Esophagus squamous epithelium (tissue), 5 donors: ENCODE measurements at places on chromosomes 16 and 17. TPM values are rescaled to one million over a fixed set of nuclear protein-coding genes. Genes with fewer than 3 reads are reported as not detected.

The CSH1 gene
- total RNA-seq: not detected

The TMEM235 gene
- 0.26 TPM for total RNA-seq

The KCNG4 gene
- not detected for total RNA-seq

The SRL gene
- total RNA-seq: not detected

The MPP3 gene
- 5.9 TPM for total RNA-seq

The PDILT gene
- not detected for total RNA-seq

The KRTAP16-1 gene
- not detected for total RNA-seq

The DPEP3 gene
- total RNA-seq: not detected

The ZP2 gene
- total RNA-seq: not detected

The CPHXL2 gene
- total RNA-seq: not detected

The LRRC75A gene
- 0.38 TPM for total RNA-seq

The EXOC7 gene
- 84.5 TPM for total RNA-seq

The TMEM88 gene
- 3.8 TPM for total RNA-seq

The ABCC11 gene
- 0.09 TPM for total RNA-seq

GRCh38 chr17:44409309-44410028 is 20.0 kb upstream of the ITGA2B start:
- no peaks in the 10 kb centered on the region for H3K4me1 ChIP-seq
- H3K27me3 ChIP-seq: no peaks in the 10 kb centered on the region
- H3K27ac ChIP-seq: no peak overlapping the region

GRCh38 chr16:1580256-1580655 is 31.6 kb downstream of the IFT140 start:
- no peak overlapping the region for H3K27ac ChIP-seq
- no peak for DNase-seq
- H3K4me3 ChIP-seq: no peak overlapping the region
- no peaks in the 10 kb centered on the region for H3K27me3 ChIP-seq
- peaks cover 82% of the 10 kb centered on the region for H3K36me3 ChIP-seq

DNA sequence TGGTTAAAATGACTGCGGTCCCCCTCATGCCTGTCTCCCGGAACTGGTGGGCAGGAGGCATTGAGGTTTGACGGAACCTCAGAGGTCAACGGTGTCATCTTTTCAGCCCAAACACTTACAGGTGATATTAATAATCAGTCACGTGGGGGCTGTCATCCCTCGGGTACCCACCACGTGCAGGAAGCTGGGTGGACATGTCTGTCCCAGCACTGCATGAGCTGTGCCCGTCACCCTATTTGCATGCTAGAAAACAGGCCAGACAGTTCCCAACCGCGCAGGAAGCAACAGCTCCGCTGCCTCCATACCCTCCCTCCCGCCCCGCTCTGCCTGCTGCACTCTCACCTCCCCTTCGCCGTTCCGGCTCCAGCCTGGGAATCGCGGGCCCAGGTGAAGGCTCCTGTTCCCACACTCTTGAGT is 1.4 kb downstream of the SYNGR3 start:
- DNase-seq: no peak
- peaks cover 33% of the 10 kb centered on the region for H3K4me1 ChIP-seq
- H3K4me3 ChIP-seq: peak overlapping the region; percentile 37
- peaks cover 12% of the 10 kb centered on the region for H3K27me3 ChIP-seq
- no peaks in the 10 kb centered on the region for H3K36me3 ChIP-seq

DNA sequence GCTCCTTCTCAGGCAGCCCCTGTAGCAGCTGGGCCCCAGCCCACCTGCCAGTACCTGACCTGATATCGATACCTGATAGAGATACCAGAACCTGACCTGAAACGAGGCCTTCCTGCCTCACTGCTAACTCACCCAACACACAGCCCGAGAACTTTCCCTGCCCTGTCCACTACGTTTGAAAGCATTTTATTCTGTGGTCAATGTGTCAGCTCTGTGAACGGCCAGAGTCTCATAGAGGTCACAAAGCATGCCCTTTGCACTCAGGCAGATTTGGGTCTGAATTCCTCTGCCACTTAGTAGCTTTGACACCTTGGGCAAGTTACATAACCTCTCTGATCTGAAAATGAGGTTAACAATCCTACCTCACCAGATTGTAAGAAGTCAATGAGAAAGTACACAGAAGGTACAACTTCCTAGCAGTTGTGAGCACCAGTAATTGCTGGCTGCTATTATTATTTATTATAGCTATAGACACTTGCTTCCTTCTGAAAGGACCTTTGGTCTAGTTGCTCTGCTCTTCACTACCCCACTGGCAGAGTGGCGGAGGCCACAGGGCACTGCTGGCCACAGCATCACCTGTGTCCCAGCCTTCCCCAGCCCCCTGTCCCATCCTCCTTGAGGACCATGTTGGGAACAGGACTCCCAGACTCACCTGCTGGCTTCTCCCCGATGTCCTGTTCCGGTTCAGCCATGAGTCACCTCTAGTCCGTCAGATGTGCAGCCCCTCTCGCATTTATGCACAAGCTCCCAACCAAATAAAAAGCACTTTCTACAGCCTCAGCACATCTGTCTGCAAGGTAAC is 895 bp downstream of the ANKRD40CL start:
- no peak overlapping the region for H3K4me3 ChIP-seq
- H3K27me3 ChIP-seq: no peaks in the 10 kb centered on the region
- peaks cover 15% of the 10 kb centered on the region for H3K4me1 ChIP-seq

DNA sequence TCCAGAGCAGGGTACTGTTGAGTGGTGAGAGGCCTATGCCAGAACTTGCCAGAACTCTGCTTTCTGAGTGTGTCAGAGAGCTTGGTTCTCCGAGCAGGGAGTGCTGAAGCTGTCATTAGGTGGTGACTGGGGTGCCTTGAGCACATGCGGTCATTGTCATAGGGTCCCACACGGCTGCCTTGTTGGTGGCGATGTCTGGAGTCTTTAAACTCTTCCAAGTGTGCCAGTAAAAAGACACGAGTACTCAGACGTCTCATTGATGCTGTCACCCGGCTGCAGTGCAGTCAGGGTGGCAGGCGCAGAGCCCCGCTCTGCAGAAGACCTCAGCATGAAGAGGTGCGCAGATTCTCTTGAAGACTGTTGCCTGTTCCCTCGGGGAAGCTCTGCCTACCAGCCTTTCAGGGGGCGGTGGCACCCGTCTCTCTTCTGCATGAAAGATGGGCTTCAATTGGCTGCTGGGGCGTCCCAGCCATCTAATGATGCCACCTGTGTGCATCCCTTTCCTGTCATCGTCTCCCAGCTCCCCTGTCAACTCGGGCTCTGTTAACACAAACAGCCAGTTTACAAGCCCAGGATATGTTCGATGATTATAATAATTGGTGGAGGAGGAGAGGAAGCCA is 58.3 kb downstream of the NKD1 start:
- H3K36me3 ChIP-seq: no peaks in the 10 kb centered on the region
- H3K27me3 ChIP-seq: no peaks in the 10 kb centered on the region
- H3K4me3 ChIP-seq: no peak overlapping the region
- H3K27ac ChIP-seq: no peak overlapping the region
- DNase-seq: no peak

GRCh38 chr16:73143576-73144422 is 95.9 kb upstream of the ZFHX3 start:
- H3K27ac ChIP-seq: no peak overlapping the region
- H3K4me3 ChIP-seq: peak overlapping the region; percentile 28
- H3K36me3 ChIP-seq: no peaks in the 10 kb centered on the region

DNA sequence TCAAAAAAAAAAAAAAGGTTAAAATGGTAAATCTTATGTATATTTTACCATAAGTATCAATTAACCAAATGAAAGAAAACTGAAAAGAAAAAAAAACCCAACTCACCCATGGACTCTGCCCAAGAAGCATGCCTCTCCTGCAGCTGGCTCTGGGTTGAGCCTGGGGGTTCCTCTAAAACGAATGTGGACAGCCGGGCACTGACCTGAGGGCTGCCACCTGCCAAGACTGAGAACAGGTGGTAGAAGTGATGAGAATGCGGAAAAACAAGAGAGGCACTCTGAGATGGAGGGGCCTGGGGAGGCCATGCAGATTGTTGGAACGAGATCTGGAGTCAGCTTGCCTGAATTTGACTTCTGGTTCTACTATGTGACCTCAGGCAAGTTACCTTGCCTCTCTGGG is 85.5 kb upstream of the MSI2 start:
- no peaks in the 10 kb centered on the region for H3K4me1 ChIP-seq
- H3K36me3 ChIP-seq: no peaks in the 10 kb centered on the region
- H3K27me3 ChIP-seq: no peaks in the 10 kb centered on the region
- no peak for DNase-seq
- H3K27ac ChIP-seq: no peak overlapping the region
- no peak overlapping the region for H3K4me3 ChIP-seq

DNA sequence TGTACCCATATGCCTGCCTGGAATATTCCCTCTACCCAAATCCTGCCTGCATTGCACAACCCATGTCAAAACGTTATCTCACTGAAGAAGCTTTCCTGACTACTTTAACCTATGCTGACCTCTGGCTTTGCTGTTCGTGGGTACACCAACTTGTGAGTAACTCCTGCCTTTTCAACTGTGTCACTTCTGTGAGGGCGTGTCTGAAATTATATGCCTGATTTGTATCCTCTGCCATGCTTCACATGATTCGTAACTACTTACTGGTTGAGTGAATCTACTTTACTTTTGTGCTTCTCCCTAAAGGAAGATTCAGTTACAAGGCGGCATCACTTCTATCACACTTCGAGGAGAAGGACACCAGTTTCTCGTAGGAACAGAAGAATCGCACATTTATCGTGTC is 33.3 kb upstream of the USP43 start:
- no peak for DNase-seq
- H3K4me1 ChIP-seq: no peaks in the 10 kb centered on the region
- H3K27me3 ChIP-seq: no peaks in the 10 kb centered on the region
- H3K27ac ChIP-seq: no peak overlapping the region
- H3K36me3 ChIP-seq: no peaks in the 10 kb centered on the region

DNA sequence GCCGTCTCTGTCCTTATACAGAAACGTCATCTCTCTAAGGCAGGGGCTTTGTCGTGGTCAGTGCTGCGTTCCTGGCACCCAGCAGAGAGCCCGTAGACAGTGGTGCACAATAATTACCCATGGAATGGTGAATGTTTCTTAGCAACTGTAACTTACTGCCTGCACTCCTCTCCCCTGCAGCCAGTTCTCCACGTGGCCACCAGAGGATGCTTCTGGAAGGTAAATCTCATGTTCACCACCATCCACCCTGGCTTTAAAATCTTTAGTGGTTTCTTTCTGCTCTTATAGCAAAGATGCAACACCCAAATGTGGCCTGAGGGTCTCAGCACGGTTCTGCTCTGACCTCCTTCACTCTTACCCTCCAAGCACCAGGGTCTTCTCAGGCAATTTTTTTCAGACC is 150.8 kb downstream of the GRIN2A start:
- H3K27ac ChIP-seq: no peak overlapping the region
- H3K36me3 ChIP-seq: no peaks in the 10 kb centered on the region
- H3K4me1 ChIP-seq: no peaks in the 10 kb centered on the region
- DNase-seq: no peak
- H3K4me3 ChIP-seq: no peak overlapping the region

- no peak overlapping the region for H3K27ac ChIP-seq
- no peak overlapping the region for H3K4me3 ChIP-seq
- no peaks in the 10 kb centered on the region for H3K36me3 ChIP-seq
These were observed 1.6 kb downstream of the HBA1 start for GRCh38 chr16:177981-178667.

DNA sequence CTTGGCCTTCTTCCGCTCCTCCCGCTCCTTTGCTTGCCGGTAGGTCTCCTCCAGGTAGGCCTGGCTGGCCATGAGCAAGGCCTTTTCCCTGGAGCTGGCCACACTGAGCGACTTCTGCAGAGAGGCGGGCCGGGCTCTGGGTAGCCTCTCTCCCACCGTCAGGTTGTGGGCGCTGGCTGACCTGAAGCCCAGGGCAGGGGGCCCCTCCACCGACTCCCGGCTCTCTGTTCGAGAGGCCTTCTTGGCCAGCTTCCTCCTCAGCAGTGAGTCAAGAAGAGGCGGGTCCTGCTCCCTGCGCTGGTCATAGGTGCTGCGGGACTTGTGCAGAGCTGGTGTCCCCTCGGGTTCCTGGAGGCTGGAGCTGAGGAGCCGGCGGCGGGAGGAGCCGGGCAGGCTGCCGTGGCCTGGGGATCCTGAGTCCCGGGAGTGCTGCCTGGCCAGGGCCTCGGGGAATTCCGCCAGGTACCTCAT is 12.8 kb downstream of the GPR179 start:
- no peak overlapping the region for H3K4me3 ChIP-seq
- H3K4me1 ChIP-seq: no peaks in the 10 kb centered on the region
- H3K36me3 ChIP-seq: no peaks in the 10 kb centered on the region
- DNase-seq: no peak
- H3K27ac ChIP-seq: no peak overlapping the region

GRCh38 chr17:1797323-1797722 is 32.4 kb downstream of the SMYD4 start:
- no peak overlapping the region for H3K4me3 ChIP-seq
- DNase-seq: no peak

DNA sequence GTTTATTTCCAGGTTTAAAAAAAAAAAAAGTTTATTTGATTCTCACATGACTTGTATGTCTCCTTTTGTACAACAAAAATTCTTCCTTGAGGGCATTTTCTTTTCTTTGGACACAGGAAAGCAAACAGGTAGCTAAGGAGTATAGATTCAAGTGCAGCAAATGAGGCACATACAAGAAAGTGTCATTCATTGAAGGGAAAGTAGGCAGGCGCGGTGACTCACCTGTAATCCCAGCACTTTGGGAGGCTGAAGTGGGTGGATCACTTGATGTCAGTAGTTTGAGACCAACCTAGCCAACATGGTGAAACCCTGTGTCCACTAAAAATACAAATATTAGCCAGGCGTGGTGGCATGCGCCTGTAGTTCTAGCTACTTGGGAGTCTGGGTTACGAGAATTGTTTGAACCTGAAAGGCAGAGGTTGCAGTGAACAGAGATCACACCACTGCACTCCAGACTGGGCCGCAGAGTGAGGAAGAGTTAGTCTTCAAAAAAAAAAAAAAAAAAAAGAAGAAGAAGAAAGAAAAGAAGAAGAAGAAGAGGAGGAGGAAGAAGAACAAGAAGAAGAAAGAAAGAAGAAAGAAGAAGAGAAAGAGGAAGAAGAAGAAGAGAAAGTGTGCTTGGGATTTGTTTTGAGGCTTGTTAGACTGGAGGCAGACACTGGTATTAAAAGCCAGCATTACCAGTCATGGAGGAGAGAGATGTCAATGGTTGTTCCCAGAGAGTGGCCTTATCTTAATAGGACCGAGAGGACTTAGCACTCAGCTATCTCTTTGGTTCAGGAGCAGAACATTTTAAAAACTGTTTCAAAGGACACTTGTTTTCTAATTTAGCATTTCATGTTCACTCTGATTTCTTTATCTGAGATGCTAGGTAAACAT is 19.7 kb downstream of the GINS3 start:
- H3K27me3 ChIP-seq: no peaks in the 10 kb centered on the region
- no peaks in the 10 kb centered on the region for H3K36me3 ChIP-seq
- no peak overlapping the region for H3K4me3 ChIP-seq
- no peak for DNase-seq

GRCh38 chr17:28950752-28951427 is 428 bp downstream of the PHF12 start:
- no peak for DNase-seq
- H3K36me3 ChIP-seq: no peaks in the 10 kb centered on the region
- no peaks in the 10 kb centered on the region for H3K27me3 ChIP-seq
- peak overlapping the region; percentile 94 for H3K27ac ChIP-seq
